Fibroblast of skin of right quadriceps (primary cell): ENCODE measurements at places on chromosomes 7 and 10.
A peak's percentile ranks its signal among the peaks of the same experiment; 100 is the strongest.

DNA sequence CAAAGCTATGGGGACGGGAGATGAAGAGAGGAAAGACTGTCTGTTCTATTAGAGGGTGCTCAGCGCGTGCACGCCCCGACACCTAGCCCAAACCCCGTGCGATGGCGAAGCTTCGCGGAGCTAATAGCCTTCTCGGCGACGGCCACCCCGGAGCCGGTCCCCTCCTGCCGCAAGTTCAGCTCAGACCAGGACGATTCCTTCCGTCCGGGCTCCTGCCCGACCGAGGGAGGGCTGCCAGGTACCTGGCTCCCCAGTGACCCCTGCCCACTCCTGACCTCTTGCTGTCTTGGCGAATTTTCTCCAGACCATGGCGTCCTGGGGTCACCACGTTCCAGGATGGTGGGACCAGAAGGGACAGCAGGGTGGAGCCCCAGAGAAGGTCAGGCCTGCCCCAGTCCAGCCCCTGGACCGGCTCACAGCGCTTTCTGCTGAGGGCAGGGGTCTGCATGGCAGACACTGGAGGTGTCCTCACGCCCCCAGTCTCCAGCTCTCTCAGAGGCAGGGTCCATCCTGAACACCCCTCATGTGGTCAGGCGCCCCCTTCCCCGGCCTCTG, 36.7 kb downstream of the UNCX start:
- DNase-seq, result no peak

DNA sequence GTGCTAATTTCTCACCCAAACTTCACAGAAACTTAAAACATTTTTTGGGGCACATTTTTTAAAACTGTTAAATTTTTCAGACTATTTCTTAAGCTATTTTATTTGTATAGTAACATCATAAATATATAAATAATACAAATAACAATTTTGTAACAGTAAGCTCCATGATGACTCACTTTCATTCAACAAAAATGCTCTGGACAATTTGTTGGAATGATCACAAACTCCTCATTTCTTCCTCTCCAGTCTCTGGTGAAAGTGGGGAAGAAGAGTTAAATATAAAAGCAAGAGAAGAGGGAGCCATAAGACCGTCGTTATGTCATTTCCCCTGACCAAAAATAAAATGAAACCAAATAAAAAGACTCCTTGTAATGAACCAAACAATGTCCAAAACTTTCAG, 162.4 kb downstream of the AGMO start:
- DNase-seq, result peak; percentile 14

- no peak for DNase-seq
Observed at GRCh38 chr10:113453351-113453750, 99.5 kb upstream of the HABP2 start.

DNA sequence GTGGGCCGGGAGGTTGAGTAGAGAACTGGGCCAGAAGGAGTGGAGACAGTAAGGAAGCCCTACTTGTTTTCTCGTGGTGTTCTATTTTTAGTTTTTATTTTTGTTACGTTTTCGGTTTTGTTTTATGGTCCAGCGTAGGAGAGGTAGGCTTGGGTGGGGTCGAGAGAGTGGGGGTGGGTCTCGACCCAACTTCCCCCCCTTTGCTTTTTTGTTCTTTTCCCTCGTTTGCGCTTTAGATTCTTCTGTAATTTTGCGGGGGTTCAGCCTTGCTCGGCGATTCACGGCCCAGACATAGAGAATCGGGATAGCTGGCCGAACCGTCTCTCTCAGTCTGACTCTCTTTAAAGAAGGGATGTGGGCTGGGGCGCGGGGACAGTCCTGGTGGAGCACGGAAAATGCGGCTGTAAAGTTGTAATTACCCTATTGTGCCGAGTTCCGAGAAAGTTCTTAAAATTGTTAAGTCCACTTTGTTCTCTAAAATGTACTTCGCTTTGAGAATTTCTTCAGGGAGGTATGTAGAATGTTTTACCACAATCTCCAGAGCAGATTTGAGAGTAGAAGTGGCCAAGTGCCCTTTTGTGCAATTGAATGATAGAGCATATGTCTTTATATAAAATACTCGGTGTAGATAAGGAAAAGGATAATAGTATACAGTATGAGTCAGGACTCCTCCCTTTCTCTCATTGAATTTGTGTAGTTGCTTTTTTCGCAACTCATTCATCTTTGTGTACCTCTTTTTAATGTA, 816 bp downstream of the DMTF1 start:
- peak; percentile 14 for DNase-seq

GRCh38 chr7:50721160-50721559, 61.5 kb downstream of the GRB10 start:
- DNase-seq, result no peak
